ENCODE measurements at places on chromosomes 4 and X.
A peak's percentile ranks its signal among the peaks of the same experiment; 100 is the strongest.

DNA sequence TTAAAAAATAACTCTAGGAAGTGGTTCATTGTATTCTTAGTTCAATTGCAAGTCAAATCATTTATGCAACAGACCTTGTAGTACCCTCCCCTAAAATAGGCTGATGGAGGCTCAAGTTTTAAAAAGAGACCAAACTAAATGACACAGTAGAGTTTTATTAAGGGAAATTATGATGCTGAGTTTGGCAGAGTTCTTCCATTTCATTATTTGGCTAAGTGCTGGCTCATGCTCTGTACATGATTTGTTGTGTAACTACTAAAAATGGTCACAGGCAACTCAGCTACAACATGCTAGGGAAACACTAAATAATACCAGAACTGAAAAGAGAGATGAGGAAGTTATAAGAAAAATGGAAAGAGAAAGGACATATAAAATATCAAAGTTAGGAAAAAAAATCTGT lies 96.1 kb upstream of the TFDP3 start:
- DNase-seq = no peak

GRCh38 chr4:55158957-55159356 lies 33.6 kb upstream of the KDR start:
- no peak for DNase-seq

- no peak for DNase-seq
Observed at GRCh38 chrX:19968276-19968675, 22.6 kb downstream of the BCLAF3 start.

DNA sequence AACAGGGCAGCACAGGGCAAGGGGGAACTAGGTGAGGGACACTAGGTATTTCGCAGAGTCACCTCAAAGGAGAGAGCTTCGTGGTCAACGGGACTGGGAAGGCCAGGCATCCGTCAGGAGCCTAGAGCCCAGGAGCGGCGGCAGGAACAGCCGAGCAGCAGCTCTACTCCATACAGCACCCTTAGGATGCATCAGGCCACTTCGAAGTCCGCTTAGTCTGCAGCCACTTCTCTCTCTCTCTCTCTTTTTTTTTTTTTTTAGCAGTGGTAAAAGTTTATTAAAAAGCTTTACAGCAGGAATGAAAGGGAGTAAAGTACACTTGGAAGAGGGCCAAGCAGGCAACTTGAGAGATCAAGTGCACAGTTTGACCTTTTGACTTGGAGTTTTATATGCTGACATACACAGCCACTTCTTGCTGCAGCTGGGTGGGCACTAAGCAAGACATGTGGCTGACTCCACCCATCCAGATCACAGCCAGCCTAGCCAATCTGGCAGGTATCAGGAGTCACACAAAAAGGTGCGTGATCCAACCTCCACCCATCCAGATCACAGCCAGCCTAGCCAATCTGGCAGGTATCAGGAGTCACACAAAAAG lies 209.7 kb upstream of the RADX start:
- DNase-seq = no peak

DNA sequence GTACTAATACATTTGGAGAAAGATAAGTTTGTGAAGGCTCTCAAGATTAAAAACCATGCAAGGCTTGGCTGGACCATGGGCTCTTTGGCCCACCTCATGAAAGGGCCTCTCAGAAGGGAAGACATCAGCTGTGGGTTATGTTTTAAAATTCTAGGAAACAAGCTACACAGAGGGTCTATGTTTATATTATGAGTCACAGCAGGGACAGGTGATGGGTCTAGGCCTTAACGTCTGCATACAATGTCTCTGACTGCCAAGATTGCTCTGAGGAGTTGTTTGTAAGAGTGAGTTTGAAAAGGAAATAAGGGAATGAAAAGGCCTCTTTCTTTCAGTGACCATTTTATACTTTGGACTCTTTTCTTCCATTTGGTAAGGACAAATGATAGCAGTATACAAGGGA lies 77.0 kb upstream of the ARMCX2 start:
- DNase-seq = peak; percentile 29

GRCh38 chr4:17232566-17233253 lies 279.2 kb downstream of the QDPR start:
- peak; percentile 2 for DNase-seq

DNA sequence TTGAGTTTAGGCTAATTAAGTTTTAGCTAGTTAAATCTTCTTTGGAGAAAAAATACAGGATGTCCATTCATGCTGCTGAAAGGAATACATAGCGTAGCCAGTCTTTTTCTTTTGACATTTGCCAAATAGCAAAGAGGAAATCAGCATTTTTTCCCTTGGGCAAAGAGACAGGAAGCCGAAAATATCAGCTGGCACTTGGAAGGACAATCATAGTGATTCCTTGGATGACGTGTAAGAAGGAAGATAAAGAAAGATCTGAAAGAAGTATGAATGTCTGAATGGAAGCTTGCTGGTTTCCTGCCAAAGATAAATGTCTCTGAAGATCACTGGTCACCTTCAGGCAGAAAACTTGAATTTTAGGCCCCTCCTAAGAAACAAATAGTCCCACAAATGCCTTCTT lies 44.2 kb downstream of the SLITRK2 start:
- DNase-seq = peak; percentile 68

- no peak for DNase-seq
Observed at GRCh38 chr4:3437582-3437936, 4.2 kb upstream of the HGFAC start.

DNA sequence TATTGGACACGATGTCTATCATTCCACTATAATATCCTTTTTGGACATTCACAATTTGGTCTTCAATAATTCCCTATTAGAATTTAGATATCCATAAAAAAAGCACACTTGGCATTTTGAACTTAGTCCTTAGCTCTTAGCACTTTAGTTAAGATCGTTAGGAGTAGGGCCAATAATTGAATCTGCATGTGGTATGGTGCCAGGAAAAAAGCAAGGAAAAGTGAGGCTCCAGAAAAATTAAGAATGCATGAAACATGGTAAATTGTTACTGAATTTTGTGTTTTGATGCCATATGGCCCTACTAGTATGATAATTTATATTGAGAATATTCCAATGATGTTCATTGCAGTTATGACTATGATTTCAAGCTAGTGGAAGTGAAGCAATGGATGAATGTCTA lies 53.6 kb upstream of the TEX13A start:
- no peak for DNase-seq

- DNase-seq = no peak
Observed at GRCh38 chr4:14928035-14928434, 74.2 kb upstream of the CPEB2 start.

DNA sequence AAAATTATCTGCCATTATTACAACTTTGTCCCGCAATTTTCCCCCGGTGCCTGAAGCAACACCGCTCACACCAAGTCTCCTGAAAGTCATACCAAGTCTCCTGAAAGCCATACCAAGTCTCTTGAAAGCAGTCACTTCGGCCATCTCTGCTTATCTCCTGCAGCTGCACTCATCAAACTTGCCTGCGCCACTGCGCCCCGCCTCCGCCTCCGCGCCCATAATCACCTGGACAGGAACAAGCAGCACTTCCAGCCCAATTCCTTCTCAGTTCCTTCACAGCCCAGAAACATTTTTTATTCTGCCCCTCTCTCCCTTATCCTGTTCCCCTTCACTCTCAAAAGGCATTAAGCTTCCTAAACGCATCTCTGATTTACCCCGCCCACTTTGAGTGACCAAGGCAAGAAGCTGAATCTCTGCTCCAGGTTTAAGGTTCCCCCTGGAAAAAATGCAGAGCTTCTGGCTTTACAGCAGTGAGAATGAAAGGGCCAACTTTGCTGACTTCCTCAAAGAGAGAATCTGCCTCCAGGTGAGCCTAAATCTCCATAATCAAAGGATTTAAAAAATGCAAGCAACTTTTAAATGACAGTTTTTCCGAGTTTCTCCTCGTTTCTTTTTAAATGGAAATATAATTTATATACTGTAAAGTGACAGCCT lies 7.7 kb downstream of the GPR50 start:
- DNase-seq = no peak

DNA sequence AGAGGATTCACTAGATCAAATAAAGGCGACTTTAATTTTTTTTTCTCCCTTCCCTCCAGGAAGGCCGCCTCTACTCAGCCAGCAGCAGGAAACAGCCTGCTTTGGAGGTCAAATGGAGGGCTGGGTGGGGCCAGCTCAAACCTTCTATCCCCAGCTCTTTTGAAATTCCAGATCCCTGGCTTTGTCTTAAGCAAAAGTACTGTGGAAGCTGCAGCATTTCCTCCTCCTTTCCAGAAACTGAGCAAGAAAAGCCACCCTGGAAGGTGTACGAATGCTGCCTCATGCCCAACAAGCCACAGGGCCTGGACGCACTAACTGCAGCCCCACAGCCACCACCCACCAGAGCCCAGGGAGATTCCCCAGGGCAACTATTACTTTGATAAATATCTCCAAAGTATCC lies 55.1 kb upstream of the ZCCHC13 start:
- DNase-seq = no peak

DNA sequence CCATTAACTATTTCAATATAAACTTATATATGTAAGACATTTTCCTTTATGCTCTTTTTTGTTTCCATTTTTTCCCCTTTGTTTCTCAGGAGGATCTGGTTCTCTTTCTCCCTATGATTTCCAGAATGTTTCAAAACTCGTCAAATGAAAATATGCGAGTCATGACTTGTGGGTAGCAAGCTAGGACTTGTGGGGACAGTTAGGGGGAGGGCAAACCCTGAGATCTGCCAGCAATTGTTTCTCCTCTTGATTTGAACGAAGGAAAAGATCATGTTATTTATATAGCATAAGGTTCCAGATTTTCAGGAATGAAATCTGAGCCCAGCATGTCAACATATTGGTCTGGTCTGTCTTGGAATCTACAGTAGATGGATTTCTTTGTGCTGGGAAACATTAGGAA lies 28.9 kb upstream of the GPC4 start:
- DNase-seq = no peak

DNA sequence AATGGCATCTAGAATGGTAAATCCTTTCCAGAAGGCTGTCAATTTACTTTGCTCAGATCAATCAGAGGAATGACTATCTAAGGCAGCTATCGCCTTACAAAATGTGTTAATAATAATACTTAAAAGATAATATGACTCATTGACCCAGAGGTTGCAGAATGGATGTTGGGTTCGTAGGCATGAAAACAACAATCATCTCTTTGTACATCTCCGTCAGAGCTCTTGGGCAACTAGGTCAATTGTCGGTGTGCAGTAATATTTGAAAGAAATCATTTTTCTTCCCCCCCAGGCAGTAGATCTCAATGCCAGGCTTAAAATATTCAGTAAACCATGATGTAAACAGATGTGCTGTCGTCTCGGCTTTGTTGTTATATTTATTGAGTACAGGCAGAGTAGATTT lies 165.1 kb downstream of the CAMK2D start:
- peak; percentile 60 for DNase-seq

- no peak for DNase-seq
Observed at GRCh38 chrX:152853986-152854385, 23.1 kb downstream of the NSDHL start.

DNA sequence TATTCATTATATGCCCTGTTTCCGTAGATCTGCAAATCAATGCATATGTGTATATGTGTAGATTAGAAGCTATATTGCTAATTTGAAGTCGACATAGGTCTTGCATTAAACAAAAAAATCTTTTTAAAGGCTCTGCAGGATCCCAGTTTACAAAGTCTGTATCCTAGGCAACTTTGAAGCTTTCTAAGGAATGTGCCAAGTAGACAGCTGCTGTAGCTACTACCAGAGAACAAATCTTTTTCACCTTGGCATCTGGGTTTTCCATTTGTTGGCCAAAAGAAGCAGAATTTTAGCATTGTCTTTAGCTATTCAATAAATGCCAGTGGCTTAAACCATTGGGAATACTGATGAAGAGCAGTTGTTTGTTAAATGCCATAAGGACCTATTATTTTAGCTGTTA lies 88.0 kb downstream of the NAA11 start:
- no peak for DNase-seq

DNA sequence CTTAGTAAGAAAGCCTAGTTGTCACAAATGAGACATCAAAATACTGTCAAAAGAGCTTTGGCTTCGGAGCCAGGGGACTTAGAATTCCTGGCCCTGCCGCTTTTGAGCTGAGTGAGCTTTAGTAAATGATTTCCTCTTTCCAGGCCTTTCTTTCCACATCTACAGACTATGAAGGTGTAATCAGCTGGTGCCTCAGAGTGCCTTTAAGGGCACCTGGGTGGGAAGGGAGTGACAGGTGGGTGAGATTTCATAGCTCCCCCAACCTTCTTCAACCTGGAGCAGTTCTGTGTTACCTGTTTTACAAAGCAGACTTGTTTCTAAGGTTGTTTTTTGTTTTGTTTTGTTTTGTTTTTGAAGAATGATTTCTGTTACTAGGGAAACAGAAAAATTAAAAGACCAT lies 154.7 kb upstream of the BOD1L1 start:
- DNase-seq = no peak

GRCh38 chrX:37847733-37848197 lies 394 bp upstream of the DYNLT3 start:
- DNase-seq = no peak

GRCh38 chr4:128633067-128633466 lies 176.4 kb upstream of the JADE1 start:
- no peak for DNase-seq

- no peak for DNase-seq
Observed at GRCh38 chr4:64340218-64341110, 68.8 kb downstream of the TECRL start.

- DNase-seq = no peak
Observed at GRCh38 chrX:150063138-150063518, 124.8 kb upstream of the EOLA2 start.

- no peak for DNase-seq
Observed at GRCh38 chr4:2818351-2818939, 25.2 kb upstream of the ADD1 start.

GRCh38 chrX:29478336-29479069 lies 736.9 kb upstream of the MAGEB2 start:
- DNase-seq = peak; percentile 37

- DNase-seq = no peak
Observed at GRCh38 chr4:55539658-55540057, 7.1 kb downstream of the CLOCK start.

- peak; percentile 42 for DNase-seq
Observed at GRCh38 chr4:112895811-112896608, 153.4 kb upstream of the ANK2 start.

DNA sequence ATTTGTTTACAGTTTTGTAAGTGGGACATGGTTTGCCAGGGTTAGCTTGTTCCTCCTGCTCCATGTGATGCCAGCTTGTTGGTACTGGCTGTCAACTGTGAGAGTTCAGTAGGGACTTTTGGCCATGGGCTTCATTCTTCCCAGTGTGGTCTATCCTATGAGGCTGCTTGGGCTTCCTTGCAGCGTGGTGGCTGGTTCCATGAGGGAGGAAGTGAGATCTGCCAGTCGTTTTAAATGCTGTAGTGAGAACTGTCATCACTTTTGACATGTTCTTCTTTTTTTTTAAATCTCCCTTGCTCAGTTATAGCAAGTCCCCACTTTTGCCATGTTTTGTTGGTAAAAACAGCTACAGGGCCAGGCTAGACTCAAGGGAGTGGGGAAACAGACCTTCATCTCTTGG lies 15.9 kb downstream of the NSD2 start:
- DNase-seq = no peak

- DNase-seq = no peak
Observed at GRCh38 chr4:102420563-102421398, 75.5 kb upstream of the SLC39A8 start.

- no peak for DNase-seq
Observed at GRCh38 chrX:112008724-112009123, 73.9 kb downstream of the TRPC5 start.

GRCh38 chr4:150491132-150492049 lies 90.6 kb upstream of the MAB21L2 start:
- DNase-seq = no peak

Data from COLO829 (cell line).